ENCODE measurements at places on chromosomes 11 and 22.

DNA sequence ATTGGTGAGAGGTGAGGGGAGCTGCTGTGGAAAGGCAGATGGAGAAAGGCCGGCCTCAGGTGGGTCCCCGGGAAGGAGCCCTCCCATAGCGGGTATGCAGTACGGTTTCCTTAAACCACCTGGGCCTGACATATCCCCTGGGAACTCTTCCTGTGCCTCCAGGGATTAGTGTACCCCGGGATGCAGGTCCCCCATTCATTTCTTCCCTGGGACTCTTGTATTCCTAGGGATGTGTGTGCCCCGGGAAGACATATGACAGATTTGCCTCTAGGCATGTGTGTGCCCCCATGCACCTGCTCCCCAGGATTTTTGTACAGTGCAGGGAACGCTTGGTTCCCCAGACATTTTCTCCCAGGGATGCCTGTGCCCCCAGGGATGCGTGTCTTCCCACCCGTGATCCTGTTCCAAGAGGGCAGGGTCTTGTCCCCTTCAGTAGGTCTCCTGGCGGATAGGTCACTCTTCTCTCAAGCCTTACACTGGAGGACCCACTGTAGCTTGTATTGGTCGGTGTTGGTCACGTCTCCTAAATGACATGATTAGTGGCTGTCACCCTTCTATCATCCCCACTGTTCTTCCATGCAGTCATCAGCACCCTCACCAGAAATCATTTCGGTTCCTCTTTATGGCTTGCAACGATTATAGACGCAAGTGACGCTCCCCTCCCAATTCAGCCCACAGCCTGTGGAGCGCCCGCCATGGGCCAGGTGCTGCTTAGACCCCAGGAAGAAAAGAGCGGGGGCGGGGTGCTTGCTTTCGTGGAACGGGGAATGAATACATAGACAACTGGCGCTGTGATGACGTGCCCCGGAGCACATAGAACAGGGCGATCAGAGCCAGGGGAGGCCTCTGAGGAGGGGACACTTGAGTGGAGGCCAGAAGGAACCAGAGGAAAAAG lies 1.3 kb downstream of the PARVB start:
- DNase-seq = peak; percentile 93

- DNase-seq = peak; percentile 84
These were observed at the start of gene MEI1 for GRCh38 chr22:41699264-41700107. TSS of gene MEI1 (plus strand) at chr22:41699503. CDS start at chr22:41699539, 36 bp downstream.

GRCh38 chr11:2265396-2265795 lies 5.0 kb downstream of the ASCL2 start:
- DNase-seq = peak; percentile 70

- DNase-seq = no peak
These were observed 3.3 kb upstream of the MIEF1 start for GRCh38 chr22:39498802-39499201.

DNA sequence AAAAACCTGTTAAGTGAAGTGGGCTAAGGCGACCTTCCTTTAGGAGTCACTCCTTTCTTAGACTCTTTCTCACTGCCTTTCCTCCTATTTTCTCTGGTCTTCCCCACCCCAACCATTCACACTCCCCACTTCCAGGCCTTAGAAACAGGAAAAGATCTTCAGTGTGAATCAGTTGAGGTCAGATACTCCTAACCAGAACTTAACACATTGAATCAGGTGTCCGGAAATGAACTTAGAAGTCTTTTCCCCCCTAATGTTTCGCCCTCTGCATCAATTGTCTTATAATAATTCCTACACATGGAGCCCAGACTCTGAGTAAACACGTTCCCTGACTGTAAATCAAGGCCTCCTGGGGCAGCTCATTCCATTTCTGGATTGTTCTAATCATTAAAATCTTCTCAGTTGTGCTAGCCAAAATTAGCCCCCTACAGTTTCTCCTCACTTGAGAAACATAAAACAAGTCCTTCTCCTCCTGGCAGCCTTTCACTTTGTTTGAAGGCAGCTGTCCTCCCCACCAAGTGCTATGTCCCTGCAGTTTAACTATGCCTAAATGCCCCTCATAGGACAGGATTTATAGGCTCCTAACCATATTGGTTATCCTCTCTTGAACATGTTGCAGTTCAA lies 32.7 kb upstream of the USP47 start:
- DNase-seq = no peak

GRCh38 chr11:85813721-85814120 lies 2.8 kb upstream of the SYTL2 start:
- no peak for DNase-seq

GRCh38 chr11:37006563-37006962 lies 408.5 kb upstream of the RAG2 start:
- DNase-seq = no peak

DNA sequence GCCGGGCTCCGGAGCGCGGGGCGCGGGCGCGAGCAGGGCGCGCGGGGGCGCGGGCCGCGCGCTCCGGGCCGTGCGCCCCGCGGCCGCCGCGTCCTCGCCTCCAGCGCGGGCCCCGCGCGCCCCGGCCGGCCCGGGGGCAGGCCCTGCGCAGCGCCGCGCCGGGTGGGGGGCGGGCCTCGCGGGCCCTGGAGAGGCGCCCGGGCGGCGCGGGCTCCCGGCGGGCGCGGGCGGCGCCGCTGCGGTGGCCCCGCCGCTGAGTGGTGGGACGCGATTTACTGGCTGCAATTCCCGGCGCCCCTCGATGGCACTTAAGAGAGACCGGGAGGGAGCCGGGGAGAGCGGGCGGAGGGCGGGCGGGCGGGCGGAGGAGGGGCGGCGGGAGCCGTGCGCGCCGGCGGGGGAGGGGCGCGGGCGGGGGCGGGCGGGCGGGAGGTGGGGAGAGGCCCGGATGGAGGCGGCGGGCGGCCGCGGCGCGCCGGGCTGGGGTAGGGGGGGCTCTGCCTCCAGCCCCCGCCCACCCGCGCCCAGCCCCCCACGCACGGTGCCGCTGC lies 73.2 kb upstream of the TCF20 start:
- no peak for DNase-seq

DNA sequence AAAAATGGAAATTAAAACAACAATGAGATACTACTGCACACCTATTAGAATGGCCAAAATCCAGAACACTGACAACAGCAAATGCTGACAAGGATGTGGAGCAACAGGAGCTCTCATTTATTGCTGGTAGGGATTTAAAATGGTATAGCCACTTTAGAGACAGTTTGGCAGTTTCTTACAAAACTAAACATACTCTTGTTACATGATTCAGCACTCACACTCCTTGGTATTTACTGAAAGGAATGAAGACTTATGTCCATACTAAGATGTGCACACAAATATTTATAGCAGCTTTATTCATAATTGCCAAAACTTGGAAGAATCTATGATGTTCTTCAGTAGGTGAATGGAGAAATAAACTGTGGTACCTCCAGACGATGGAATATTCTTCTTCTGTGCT lies 40.8 kb downstream of the PGM2L1 start:
- no peak for DNase-seq

DNA sequence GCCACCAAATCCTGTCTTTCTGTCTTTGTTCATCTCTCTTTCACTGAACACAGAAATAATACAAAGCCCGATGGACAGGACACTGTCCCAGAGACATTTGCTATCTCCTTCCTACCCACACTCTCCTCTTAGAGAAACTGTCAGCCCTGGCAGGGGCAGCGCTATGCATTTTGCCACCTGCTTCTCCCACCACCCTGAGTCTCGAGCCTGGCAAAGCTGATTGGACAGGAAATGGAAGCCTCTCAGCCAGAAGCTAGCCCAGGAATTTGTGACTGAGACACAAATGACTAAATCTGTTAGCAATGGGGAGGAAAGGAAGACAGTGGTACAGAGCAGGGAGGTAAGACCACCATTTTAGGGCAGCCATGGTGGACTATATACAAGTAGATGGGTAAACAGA lies 14.9 kb upstream of the GALNT18 start:
- no peak for DNase-seq

GRCh38 chr11:113316256-113316655 lies 1.9 kb downstream of the TTC12 start:
- no peak for DNase-seq

- no peak for DNase-seq
These were observed 47.3 kb downstream of the PRDM11 start for GRCh38 chr11:45193695-45194094.

- DNase-seq = peak; percentile 8
These were observed 1558.6 kb upstream of the RAG2 start for GRCh38 chr11:38156495-38157146.

DNA sequence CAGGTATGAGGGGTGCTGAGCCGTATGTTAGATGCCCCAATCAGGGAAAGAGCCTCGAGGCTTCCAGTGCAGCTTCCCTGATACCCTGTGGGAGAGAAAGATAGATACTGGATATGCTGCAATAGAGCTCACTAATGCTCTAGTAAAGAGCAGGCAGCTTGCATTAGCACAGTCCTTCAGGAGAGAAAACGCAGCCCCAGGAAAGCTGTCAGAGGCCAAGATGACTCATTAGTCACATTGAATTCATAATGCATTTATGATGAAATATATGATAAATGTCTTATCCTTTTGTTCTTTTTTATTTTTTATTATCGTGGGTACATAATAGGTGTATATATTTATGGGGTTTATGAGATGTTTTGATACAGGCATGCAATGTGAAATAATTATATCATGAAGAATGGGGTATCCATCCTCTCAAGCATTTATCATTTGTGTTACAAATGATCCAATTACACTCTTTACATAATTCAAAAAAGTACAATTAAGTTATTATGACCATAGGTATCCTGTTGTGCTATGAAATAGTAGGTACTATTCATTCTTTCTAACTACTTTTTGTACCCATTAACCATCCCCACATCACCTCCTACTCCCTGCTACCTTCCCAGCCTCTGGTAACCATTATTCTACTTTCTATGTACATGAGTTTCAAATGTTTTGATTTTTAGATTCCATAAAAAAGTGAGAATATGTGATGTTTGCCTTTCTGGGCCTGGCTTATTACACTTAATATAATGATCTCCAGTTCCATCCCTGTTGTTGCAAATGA lies 94.5 kb upstream of the TOP3B start:
- DNase-seq = no peak

DNA sequence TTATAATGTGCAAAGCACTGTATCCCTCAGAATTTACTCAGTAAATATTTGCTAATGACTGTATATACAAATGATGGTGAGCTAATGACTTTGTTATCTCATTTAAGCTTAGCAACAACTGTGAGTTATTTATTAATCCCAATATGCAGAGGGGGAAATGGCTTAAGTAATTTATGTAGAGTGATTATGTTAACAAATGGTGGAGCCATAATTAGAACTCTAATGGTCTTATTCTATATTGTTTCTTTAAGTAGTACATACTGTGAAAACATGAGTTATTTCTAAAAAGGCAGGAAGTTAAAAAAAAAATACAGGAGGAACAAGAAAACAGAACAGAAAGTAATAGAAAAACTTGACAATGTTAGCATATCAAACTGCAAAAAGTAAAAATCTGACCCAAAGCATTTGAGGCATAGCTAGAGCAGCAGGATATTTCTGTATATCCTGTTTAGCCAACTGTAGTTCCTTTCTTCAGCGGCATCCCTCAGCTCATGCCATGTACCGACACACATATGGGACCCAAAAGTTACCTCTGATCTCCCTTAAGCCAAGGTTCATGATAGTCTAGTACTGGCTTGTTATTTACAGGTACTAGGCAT lies 94.2 kb downstream of the FCHSD2 start:
- DNase-seq = peak; percentile 77

GRCh38 chr11:71232364-71232763 lies 20.0 kb downstream of the SHANK2 start:
- no peak for DNase-seq

DNA sequence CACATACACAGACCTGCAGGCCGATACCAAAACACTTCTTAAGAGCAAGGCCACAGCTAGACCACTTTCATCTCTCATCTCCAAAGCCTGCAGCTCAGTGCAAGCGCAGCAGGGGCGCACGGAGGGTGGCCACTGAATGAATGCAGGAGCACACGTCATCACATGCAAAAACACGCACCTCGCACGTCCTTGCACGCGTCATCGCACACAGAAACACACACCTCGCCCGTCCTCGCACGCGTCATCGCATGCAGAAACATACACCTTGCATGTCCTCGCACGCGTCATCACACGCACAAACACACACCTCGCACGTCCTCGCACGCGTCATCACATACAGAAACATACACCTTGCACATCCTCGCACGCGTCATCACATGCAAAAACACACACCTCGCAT lies 17.2 kb downstream of the IGSF9B start:
- no peak for DNase-seq

GRCh38 chr11:40139536-40139935 lies 1319.9 kb downstream of the LRRC4C start:
- DNase-seq = no peak

DNA sequence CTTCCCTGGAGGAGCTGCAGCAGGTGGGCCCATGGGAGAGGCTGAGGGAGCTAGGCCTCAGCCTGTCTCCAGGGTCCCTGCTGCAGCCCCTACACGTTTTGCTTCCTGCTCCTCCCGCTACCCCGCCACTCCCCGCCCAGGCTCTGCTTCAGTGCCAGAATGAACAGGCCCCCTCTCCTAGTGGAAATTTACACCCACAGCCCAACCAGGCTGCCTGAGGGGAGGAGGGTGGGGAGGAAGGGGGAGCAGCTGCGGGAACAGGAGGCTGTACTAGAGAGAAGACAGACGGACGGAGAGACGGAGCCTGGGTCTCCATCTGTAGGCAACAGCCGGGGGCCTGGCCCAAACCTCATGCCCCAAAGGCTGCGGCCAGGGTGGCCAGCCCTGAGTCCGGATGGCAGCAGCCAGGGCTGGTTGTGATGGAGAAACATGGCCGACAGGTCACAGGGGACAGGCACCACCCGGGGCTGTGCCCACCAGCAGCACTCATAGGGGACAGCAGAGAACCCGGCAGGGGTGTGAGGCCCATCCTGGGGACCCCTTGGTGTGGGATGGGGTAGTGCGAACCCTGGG lies 20.6 kb downstream of the FLRT1 start:
- no peak for DNase-seq

- DNase-seq = no peak
These were observed 1261.4 kb upstream of the TENM4 start for GRCh38 chr11:80702264-80702663.

DNA sequence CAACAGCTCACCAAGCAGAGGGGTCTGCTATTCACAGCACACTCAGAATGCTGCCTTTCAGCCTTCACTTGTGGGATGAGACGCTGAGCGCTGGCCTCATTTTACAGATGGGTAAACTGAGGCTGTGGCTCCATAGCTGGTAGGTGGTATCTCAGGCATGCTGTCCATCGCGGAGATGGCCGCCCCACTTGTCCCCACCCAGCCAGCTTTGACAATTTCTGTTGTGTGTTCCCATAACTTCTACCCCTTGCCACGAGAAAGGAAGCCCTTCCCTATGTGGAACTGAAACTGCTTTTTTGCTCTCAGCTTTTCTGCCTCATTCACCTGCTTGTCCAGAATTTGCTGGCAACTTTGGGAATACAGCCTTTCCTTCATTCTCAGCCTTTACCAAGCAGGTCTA lies 36.1 kb upstream of the NNMT start:
- DNase-seq = no peak
